ENCODE measurements at places on chromosomes 7 and 10. TPM values are rescaled to one million over a fixed set of nuclear protein-coding genes. Genes with fewer than 3 reads are reported as not detected.

The MYL7 gene
- not detected for total RNA-seq

The XRCC2 gene
- total RNA-seq = 0.35 TPM

The CRYGN gene
- not detected for total RNA-seq

The CPA5 gene
- not detected for total RNA-seq

The FAM25G gene
- total RNA-seq = not detected

The NPSR1 gene
- not detected for total RNA-seq

The GSTO2 gene
- total RNA-seq = 1.3 TPM

The NKX1-2 gene
- not detected for total RNA-seq

The HSPA12A gene
- total RNA-seq = 26.3 TPM

The GIMAP2 gene
- 3.3 TPM for total RNA-seq

The ANKRD16 gene
- total RNA-seq = 5.4 TPM

The COL13A1 gene
- 3.9 TPM for total RNA-seq

The ENTPD1 gene
- 69.7 TPM for total RNA-seq

- no peak for ATAC-seq
- no peak overlapping the region for H3K27ac ChIP-seq
- H3K36me3 ChIP-seq = no peaks in the 10 kb centered on the region
Measured at GRCh38 chr10:100567826-100568225, 32.1 kb downstream of the HIF1AN start.

DNA sequence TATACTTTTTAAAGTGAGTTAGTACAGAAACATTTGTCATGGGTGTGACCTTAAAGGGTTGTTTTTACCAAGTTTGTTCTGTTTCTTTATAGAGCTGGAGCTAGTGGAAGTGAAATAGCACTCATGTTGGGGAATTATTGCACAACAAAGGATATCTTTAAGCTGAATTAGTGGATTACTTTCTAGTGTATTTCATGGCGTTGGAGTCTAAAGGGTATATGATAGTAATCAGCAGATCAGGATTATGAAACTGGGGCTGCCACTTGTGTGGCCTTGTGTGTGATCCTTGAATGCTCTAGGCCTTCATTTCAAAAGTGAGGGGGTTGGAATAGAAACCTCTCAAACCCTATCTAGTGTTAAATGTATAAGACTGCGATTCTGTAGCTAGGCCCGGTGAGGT lies 123.6 kb downstream of the LYZL1 start:
- no peaks in the 10 kb centered on the region for H3K27me3 ChIP-seq
- H3K36me3 ChIP-seq = peaks cover 17% of the 10 kb centered on the region
- no peak overlapping the region for H3K4me3 ChIP-seq
- peak overlapping the region; percentile 51 for H3K27ac ChIP-seq
- ATAC-seq = no peak

DNA sequence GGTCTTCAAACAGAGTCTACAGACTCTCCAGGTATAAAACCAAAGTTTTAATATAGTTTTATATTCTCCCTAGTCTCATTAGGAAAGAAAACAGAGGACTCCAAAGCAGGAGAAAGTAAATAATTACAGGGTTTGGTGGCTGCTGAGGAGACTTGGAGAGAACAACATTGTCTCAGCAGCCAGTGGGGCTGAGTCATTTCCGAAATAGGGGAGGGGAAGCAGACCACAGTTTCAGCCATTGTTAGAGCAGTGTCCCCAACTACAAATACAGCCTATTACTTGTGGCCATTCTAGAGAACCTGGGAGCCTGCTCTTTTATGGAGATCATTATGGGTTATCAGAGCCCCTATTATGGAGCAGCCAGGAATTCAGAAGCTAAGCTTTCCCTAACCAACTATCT lies 44.2 kb upstream of the A1CF start:
- H3K4me3 ChIP-seq = no peak overlapping the region
- H3K36me3 ChIP-seq = no peaks in the 10 kb centered on the region
- no peak overlapping the region for H3K27ac ChIP-seq
- no peaks in the 10 kb centered on the region for H3K4me1 ChIP-seq

DNA sequence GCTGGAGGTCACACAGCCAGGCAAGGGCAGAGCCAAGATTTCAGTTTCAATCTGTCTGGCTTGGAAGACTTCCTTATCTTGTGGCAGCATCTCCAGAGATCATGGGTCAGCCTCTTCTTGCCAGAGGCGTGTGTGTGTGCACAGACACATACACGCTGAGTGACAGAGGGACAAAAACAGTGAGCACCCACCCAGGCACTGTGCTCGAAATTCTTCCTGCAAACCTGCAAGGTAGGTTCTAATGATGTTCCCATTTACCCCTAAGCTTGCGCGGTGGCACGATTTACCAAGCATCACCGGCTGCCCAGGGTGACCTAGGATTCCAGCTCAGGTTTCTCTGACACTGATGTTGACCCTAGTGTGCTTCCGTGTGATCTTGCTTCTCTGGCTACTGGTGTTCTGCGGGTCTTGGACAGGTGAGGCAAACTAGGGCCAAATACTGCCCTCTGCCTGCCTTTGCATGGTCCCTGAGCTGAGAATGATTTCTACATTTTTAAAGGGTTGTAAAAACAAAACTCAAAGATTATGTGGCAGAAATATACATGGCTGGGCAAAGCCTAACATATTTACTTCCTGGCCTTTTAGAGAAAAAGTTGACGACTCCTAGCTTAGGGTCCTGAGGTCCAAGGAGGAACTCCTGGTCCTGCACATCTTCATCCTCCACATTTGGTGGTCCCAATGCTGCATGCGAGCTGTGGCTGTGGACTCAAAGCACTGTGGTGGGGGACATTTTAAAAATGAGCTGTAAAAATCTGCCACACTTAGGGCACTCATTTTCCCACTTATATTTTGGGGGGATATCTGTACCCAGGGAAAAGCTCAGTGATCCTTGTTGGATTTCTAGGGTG lies 268.5 kb downstream of the RPS24 start:
- no peaks in the 10 kb centered on the region for H3K36me3 ChIP-seq
- H3K4me3 ChIP-seq = no peak overlapping the region
- no peak for ATAC-seq
- H3K27me3 ChIP-seq = no peaks in the 10 kb centered on the region

DNA sequence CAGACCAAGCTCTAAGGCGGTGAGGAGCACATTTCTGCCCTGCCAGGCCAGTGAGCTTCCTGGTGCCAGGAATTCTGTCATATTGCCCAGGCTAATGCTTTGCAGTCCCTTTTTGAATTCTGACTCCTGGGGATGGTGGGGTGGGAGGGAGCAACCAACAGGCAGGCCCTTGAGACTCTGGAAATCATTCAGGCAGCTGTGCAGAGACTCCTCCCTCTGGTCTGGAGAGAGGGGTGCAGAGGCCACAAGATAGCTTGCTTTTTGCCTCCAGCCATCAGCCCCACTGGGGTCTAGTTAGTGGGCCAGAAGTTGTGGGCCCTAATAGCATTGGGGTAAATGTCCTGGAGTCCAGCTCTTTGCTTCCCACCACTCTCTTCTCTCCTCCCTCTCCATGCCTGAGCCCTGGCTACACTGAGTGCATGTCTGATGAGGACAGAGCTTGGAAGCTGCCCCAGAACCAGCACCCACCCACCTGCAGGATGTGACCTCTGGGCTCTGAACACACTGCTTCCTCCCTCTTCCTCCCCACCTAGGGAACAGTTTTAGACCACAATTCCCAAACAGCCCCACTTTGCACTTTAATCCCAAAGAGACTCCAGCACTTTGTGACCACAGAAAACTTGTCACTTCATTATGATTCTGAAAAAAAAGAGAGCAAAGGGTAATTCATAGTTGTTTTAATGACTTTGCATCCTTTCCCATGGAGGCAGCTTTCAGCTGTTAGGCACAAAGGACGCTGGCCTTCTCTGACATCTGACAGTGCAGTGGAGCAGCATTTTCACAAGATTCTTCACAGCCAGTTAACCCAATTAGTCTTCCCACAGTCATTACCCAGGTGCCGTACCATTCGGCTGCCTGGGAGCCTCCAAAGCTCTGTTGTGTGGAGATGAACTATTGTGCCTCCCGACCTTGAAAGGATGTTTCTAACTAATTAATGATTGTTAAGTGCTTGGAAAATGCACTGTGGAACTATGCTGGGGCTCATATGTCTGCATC lies 262.5 kb downstream of the TRIL start:
- H3K27me3 ChIP-seq = no peaks in the 10 kb centered on the region
- peak overlapping the region; percentile 20 for H3K27ac ChIP-seq
- H3K4me3 ChIP-seq = no peak overlapping the region
- peak; percentile 66 for ATAC-seq
- no peaks in the 10 kb centered on the region for H3K4me1 ChIP-seq

DNA sequence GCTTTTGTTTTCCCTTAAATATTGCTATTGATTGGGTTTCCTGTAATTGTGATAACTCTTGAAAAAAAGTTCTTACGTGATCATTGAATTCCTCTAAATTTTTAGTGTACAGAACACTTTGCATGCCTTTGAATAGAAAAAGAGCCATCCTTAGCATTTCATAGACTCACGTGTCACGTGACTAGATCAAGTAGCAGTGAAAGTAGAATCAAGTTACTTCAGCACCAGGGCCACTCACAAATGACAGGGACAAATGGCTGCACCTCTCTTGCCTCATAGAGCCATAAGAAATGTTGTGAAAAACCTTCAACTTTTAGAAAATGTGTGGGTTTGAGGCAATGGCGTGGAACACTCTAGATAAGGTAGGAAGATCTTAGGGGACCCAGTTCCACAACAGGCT lies 203.8 kb downstream of the ZEB1 start:
- no peak for ATAC-seq
- no peaks in the 10 kb centered on the region for H3K27me3 ChIP-seq
- no peaks in the 10 kb centered on the region for H3K4me1 ChIP-seq
- no peak overlapping the region for H3K4me3 ChIP-seq
- H3K36me3 ChIP-seq = no peaks in the 10 kb centered on the region
- no peak overlapping the region for H3K27ac ChIP-seq

- no peaks in the 10 kb centered on the region for H3K4me1 ChIP-seq
- H3K27ac ChIP-seq = no peak overlapping the region
- no peak overlapping the region for H3K4me3 ChIP-seq
- H3K27me3 ChIP-seq = no peaks in the 10 kb centered on the region
- ATAC-seq = no peak
Measured at GRCh38 chr10:71274901-71275796, 43.9 kb upstream of the SLC29A3 start.

- H3K27ac ChIP-seq = no peak overlapping the region
- H3K4me3 ChIP-seq = no peak overlapping the region
- H3K4me1 ChIP-seq = no peaks in the 10 kb centered on the region
- no peak for ATAC-seq
- H3K36me3 ChIP-seq = no peaks in the 10 kb centered on the region
Measured at GRCh38 chr7:21966271-21966670, 20.6 kb upstream of the CDCA7L start.

GRCh38 chr10:30554440-30554825 lies 75.1 kb downstream of the LYZL2 start:
- H3K27ac ChIP-seq = peak overlapping the region; percentile 34
- H3K27me3 ChIP-seq = no peaks in the 10 kb centered on the region

DNA sequence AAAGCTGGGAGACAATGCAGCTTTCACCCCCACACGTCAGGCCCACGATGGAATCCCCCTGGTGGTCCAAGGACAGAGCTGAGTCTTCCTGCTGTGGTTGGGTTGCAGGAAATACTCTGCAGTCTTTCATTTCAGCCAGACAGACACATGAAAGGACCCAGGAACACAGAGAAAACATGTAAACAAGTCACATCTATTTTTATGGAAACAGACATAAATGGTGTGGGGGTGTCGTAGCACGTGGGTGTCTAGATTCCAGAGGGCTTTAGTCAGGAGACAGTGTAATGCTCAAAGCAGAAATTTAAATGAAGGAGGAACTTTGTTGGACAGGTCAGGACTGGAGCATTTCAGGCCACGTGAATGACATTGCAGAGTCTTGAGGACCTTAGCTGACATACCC lies 444.6 kb downstream of the SUGCT start:
- no peaks in the 10 kb centered on the region for H3K27me3 ChIP-seq
- no peaks in the 10 kb centered on the region for H3K36me3 ChIP-seq
- no peak overlapping the region for H3K27ac ChIP-seq

- no peaks in the 10 kb centered on the region for H3K36me3 ChIP-seq
- no peaks in the 10 kb centered on the region for H3K4me1 ChIP-seq
- peak; percentile 14 for ATAC-seq
Measured at GRCh38 chr7:27235387-27236311, 7.0 kb upstream of the EVX1 start.

GRCh38 chr7:6123843-6124242 lies 92.7 kb downstream of the ANKRD61 start:
- no peak overlapping the region for H3K4me3 ChIP-seq
- no peak for ATAC-seq
- H3K27ac ChIP-seq = no peak overlapping the region
- no peaks in the 10 kb centered on the region for H3K36me3 ChIP-seq
- H3K4me1 ChIP-seq = no peaks in the 10 kb centered on the region
- no peaks in the 10 kb centered on the region for H3K27me3 ChIP-seq

DNA sequence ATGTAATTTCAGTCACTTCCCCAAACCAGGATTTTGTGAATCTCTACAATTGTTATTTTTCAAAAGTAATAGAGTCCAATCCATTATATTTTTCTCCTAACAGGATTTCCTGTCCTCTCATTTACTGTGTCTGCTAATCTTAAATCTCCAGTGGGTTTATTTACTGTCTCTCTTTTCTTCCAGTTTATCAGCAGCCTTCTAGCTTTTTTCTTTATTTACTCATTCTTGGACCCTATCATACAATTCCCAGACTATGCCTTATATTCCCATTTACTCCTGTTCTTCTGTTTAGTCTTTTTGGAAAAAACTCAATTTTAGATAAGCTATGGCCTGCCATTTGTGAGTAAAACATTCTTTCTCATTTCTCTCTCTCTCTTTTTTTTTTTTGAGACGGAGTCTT lies 94.7 kb downstream of the STK31 start:
- no peaks in the 10 kb centered on the region for H3K27me3 ChIP-seq
- H3K27ac ChIP-seq = no peak overlapping the region
- no peak overlapping the region for H3K4me3 ChIP-seq
- H3K36me3 ChIP-seq = no peaks in the 10 kb centered on the region
- no peak for ATAC-seq

- H3K27ac ChIP-seq = no peak overlapping the region
- H3K4me3 ChIP-seq = no peak overlapping the region
- no peak for ATAC-seq
- H3K36me3 ChIP-seq = no peaks in the 10 kb centered on the region
Measured at GRCh38 chr10:34911661-34912205, 96.6 kb upstream of the PARD3 start.

GRCh38 chr10:3006607-3007006 lies 60.7 kb upstream of the PFKP start:
- peaks cover 22% of the 10 kb centered on the region for H3K4me1 ChIP-seq
- no peak overlapping the region for H3K4me3 ChIP-seq

- no peak overlapping the region for H3K4me3 ChIP-seq
- no peak overlapping the region for H3K27ac ChIP-seq
- ATAC-seq = no peak
- H3K27me3 ChIP-seq = no peaks in the 10 kb centered on the region
Measured at GRCh38 chr7:102460467-102460866, 4.2 kb downstream of the ALKBH4 start.

- H3K4me1 ChIP-seq = no peaks in the 10 kb centered on the region
- no peaks in the 10 kb centered on the region for H3K27me3 ChIP-seq
- H3K27ac ChIP-seq = no peak overlapping the region
- H3K36me3 ChIP-seq = no peaks in the 10 kb centered on the region
Measured at GRCh38 chr7:28490831-28491230, 78.5 kb downstream of the CREB5 start.

DNA sequence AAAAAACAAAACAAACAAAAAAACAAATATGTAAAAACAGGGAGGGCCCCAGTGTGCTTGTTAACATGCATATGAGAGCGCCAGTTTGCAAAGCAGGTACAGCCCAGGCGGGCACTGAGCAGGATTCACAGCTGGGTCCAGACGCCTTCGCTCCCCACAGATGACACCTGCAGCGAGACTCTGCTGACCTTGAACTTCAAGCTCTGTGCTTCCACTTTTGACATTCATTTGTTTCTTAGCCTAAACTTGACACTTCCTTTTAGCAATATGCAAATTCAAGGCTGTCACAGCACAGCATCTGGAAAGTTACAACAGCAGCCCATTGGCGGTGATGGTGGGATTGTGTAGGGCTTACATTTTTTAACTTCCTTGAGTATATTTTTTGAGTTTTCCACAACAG lies 88.8 kb upstream of the TNS3 start:
- no peaks in the 10 kb centered on the region for H3K27me3 ChIP-seq
- H3K27ac ChIP-seq = no peak overlapping the region
- H3K36me3 ChIP-seq = no peaks in the 10 kb centered on the region
- no peaks in the 10 kb centered on the region for H3K4me1 ChIP-seq
- no peak for ATAC-seq
